ENCODE measurements at places on chromosomes 12 and 14. TPM values are rescaled to one million over a fixed set of nuclear protein-coding genes. Genes with fewer than 3 reads are reported as not detected.
A peak's percentile ranks its signal among the peaks of the same experiment; 100 is the strongest.

Gene OR8S1
- total RNA-seq, result not detected

GRCh38 chr12:559208-559905 is 99.6 kb downstream of the B4GALNT3 start:
- no peak for DNase-seq

Gene AMN
- 0.20 TPM for total RNA-seq

DNA sequence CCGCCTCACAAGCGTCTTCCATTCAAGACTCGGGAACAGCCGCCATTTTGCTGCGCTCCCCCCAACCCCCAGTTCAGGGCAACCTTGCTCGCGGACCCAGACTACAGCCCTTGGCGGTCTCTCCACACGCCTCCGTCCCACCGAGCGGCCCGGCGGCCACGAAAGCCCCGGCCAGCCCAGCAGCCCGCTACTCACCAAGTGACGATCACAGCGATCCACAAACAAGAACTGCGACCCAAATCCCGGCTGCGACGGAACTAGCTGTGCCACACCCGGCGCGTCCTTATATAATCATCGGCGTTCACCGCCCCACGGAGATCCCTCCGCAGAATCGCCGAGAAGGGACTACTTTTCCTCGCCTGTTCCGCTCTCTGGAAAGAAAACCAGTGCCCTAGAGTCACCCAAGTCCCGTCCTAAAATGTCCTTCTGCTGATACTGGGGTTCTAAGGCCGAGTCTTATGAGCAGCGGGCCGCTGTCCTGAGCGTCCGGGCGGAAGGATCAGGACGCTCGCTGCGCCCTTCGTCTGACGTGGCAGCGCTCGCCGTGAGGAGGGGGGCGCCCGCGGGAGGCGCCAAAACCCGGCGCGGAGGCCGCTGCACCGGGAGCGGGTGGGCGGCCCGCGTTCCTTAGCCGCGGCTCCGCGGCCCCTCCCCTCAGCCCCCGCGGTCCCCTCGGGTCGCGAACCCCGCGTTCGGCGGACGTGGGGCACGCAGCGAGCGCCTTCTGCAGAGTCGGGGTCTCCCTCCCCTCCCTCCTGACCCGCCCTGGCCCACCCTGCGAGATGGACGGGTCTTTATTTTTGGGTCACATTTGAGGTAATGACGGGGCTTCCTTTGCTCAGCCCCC is at the start of gene UBC:
TSS of gene UBC (minus strand) at position 259 of the 847 bp plus-strand sequence. CDS start 879 bp downstream, outside the sequence.
- DNase-seq, result peak; percentile 97

- DNase-seq, result peak; percentile 35
Measured at GRCh38 chr14:99792551-99793212, 531 bp upstream of the EML1 start.

DNA sequence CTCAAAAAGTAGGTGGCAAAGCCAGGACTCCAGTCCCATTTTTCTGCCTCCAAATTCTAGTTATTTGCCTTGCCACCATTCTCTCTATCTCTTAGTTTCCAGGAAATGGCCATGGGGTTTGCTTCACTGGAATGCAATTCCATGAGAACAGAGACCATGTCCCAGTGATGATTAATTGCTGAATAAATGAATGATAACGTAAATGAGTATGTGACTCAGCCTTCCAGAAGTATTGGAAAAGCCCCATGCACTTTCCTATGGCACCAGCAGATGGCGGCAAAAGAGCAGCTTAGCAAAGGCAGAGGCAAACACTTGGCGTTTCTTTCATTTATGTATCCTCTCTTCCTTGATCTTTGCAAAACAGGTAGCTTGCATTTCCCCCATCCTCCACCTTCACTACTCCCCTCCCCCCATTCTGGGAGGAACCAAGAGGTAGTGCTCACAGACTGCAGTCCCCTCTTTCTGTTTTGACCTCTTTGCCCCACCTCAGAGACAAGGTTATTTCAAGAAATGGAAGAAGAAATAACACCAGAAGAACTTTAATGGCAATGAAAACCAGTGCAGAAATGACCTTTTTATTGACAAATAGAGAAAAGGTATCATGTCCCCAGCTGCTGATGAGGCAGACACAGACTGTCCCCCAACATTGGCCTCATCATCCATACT is 21.3 kb downstream of the TBX3 start:
- DNase-seq, result peak; percentile 74

Gene LDHB
- total RNA-seq, result 278 TPM

Gene SERPINA6
- not detected for total RNA-seq

Gene PZP
- total RNA-seq, result 0.22 TPM

DNA sequence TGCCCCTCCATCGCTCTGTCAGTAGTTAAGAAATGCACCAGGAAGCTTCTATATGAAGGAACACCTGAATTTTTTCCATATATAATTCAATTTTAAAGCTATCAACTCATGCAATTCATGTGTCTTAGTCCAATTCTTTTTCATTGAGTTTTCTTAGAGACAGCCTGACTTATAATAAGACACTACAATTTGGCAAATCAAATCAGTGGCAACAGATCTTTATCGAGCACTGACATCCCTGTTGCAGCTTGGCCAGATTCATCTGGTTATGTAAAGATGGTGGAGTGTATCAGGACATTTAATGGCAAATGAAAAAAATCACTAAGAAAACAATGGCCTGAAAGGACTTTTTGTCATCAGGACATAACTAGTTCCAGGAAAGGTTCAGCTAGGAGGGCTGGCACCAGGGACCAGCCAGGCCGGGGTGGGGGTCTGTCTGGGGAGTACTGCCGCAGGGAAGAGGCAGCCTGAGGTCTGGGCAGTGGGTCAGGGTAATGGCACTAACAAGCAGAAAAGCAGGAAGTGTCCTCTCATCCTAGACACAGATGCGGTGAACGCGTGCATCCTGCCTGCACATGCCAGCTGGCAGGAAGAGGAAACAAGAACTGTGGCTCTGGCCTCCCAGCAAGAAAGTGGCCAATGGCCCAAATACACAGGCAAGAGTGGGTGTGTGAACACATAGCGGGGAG is 100.5 kb upstream of the LMNTD1 start:
- DNase-seq, result peak; percentile 69

GRCh38 chr12:83320350-83320749 is 633.6 kb downstream of the TMTC2 start:
- DNase-seq, result no peak

Gene ERBB3
- under 0.01 TPM for total RNA-seq

- DNase-seq, result no peak
Measured at GRCh38 chr14:98138666-98139065, 1133.3 kb downstream of the BCL11B start.

DNA sequence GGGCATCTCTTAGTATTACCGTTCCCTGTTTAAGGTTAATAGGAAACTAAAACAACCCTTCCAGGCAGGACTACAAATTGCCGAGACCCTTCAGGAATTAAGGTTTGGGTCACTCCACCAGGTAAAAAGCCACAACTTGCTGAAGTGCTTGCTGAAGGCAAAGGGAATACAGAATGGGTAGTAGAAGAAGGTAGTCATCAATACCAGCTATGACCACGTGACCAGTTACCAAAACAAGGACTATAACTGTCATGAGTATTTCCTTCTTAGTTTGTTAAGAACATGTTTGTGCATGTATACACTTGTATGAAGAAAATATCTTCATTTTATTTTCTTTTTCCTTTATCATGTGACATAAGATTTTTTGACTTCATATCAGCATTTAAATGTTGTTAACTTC is 578.7 kb upstream of the FBXO33 start:
- DNase-seq, result no peak

DNA sequence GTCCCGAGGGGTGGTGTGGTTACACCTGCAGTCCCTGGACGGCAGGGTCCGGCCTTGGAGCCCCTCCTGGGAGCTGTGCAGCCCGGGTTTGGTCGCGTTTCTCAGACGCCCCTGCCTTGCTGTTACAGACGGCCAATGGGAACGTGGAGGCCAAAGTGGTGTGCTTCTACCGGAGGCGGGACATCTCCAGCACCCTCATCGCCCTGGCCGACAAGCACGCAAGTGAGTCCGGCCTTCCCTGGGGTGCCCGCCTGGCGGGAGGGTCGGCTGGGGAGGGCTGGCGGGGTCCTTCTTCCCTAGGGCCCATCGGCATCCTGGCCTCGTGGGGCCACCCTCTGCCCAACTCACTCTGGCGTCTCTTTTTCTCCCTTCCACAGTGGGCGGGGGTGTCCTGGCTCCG is 25.7 kb downstream of the MTA1 start:
- no peak for DNase-seq

DNA sequence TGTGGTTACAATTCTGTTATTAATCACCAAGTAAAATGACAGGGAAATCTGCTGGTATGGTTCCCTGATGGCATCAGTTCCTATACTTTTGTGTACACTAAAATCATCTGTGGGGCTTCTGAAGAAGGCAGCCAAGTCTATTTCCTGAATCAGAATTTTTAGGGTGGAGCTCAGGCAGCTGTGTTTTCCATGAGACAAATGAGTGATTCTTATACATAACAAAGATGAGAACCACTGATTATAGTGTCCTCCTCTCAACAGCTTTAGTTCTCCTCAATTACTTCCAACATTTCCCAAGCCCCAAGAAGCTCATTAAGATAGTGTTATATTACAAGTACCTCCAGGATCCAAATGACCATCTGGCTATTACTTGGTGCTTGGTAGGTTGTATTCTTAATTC is 64.5 kb upstream of the USP44 start:
- DNase-seq, result peak; percentile 79

Gene IKZF4
- total RNA-seq, result 0.22 TPM

DNA sequence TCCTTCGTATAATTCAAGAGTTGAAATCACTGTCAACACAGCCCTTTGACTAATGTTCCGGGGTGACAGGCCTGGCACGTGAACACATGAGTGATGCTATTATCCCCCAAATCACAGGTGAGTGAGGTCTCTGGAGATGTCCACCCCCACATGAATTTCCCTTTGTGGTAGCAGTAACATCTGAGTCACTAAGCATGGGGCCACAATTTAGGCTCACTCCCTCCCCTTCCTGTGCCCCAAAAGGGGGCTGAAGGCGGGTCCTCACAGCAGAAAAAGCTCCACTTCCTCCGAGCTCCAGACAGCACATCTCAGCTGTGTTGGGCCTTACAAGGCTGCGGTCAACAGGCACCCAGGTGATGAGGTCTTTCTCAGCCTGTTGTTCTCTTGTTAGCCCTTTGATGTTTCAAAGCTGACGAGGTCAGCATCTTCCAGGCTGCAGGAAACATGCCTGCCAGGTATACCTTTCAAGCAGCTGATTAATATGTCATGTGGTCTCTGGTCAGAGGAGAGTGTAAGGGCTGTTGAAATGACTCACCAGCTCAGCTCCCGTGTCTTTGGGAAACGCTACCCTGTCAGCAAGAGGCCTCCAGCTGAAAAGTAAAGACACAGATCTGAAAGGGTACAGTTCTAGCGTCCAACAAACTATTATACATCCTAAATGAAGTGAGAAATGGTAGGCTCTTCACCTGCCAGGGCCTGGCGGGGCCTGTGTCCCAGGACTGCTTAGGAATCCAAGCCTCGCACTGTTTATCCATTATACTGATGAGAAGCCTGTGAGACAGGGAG is 107.3 kb downstream of the ZFP36L1 start:
- DNase-seq, result no peak

Gene IKBIP
- 19.6 TPM for total RNA-seq

Gene CD163
- under 0.01 TPM for total RNA-seq

DNA sequence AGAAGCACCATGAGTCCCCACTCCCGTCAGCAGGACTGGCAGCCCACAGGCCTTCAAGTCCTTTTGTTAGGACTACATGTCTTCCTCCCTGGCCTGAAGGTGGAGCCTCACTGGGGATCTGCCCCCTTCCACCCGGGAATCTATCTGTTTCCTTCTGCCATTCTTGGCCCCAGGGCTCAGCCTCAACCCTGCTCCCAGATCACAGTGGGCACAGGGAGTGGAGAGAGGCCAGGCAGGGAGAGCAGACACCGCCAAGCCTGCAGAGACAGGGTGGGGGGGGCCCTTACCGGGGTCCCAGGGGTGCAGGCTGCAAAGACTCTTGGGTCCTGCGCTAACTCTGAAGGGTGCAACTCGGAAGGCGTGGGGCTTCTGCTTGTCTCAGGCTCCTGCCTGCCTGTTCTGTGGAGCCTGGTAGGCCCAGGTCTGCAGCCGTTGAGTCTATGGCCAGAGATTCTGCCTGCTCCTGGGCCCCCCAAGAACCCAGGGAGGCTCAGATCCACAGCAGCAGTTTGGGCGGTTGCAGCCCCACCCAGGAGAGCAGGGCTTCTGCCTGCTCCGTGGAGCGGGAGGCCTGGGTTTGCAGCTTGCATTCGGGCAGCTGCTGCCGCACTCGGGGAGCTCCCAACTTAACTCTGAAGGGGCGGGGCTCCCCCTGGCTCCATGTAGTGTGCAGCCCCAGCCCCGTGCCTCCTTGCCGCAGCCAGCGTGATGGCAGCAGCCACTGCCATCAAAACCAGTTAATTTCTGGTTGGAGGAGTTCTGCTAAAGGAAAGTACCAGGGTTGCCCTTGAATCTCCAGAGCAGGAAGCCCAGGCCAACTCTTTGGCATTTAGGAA is 21.7 kb upstream of the PLBD1 start:
- no peak for DNase-seq

All from lung microvascular endothelial cell (primary cell).